ENCODE measurements at places on chromosomes 1 and 21.

DNA sequence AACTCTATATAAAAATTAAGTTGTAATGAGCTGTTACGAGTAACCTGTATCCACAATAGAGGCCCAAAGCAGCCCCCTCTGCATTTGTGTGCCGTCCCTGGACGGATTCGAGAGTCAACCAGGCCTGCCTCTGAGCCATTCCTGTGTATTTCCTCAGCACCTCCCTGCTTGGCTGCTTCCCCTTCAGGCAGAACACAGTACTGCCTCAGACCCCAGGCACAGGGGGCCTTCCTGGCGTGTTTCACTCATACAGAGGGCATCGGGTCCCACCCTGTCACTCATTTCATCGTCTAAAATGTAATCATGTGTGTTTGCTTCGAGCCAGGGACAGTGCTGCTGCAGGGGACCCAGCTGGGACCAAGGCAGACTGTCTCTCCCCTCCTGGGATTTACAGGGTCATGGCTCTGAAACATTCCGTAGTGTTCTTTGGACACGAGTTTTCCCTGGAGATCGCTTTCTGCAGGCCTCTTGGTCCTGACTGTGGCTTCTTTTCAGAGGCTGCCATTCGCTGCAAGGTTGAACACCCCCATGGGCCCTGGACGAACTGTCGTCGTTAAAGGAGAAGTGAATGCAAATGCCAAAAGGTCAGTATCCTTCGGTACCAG, 19.4 kb downstream of the LGALS8 start:
- H3K36me3 ChIP-seq: peaks cover 22% of the 10 kb centered on the region
- no peaks in the 10 kb centered on the region for H3K4me1 ChIP-seq
- H3K4me3 ChIP-seq: no peak overlapping the region
- H3K27me3 ChIP-seq: no peaks in the 10 kb centered on the region
- H3K27ac ChIP-seq: no peak overlapping the region

GRCh38 chr1:204870160-204870912, at the start of gene NFASC:
NFASC (plus strand) TSS chr1:204870862; CDS start chr1:204944316, 73,454 bp downstream.
- peak within 1 kb of the TSS; percentile 87 for H3K27ac ChIP-seq
- H3K4me1 ChIP-seq: peaks cover 13% of the 10 kb centered on the region
- H3K36me3 ChIP-seq: no peaks in the 10 kb centered on the region
- H3K4me3 ChIP-seq: no peak within 1 kb of the TSS
- H3K27me3 ChIP-seq: no peaks in the 10 kb centered on the region

- H3K27me3 ChIP-seq: no peaks in the 10 kb centered on the region
- H3K4me1 ChIP-seq: no peaks in the 10 kb centered on the region
- DNase-seq: peak; percentile 42
- H3K4me3 ChIP-seq: no peak overlapping the region
Observed at GRCh38 chr1:246691622-246692495, 32.4 kb upstream of the SCCPDH start.

- H3K27me3 ChIP-seq: no peaks in the 10 kb centered on the region
- no peaks in the 10 kb centered on the region for H3K4me1 ChIP-seq
- no peak overlapping the region for H3K27ac ChIP-seq
- no peak for DNase-seq
- no peaks in the 10 kb centered on the region for H3K36me3 ChIP-seq
Observed at GRCh38 chr1:115031595-115031994, 2.0 kb downstream of the TSHB start.

DNA sequence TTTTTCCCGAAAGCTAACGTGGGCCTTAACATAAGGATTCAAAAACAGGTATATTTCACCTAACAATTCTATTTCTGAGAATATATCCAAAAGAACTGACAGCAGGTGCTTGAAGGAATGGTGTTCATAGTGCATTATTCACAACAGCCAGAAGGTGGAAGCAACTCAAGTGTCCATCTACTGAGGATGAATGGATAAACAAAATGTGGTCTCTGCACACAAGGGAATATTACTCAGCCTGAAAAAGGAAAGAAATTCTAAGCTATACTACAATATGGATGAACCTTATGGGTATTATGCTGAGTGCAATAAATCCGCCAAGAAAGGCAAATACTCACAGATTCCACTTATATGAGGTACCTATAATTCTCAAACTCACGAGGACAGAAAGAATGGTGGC, 6.1 kb upstream of the RIPPLY3 start:
- H3K27me3 ChIP-seq: peaks cover 2% of the 10 kb centered on the region
- H3K4me3 ChIP-seq: no peak overlapping the region
- H3K36me3 ChIP-seq: no peaks in the 10 kb centered on the region

DNA sequence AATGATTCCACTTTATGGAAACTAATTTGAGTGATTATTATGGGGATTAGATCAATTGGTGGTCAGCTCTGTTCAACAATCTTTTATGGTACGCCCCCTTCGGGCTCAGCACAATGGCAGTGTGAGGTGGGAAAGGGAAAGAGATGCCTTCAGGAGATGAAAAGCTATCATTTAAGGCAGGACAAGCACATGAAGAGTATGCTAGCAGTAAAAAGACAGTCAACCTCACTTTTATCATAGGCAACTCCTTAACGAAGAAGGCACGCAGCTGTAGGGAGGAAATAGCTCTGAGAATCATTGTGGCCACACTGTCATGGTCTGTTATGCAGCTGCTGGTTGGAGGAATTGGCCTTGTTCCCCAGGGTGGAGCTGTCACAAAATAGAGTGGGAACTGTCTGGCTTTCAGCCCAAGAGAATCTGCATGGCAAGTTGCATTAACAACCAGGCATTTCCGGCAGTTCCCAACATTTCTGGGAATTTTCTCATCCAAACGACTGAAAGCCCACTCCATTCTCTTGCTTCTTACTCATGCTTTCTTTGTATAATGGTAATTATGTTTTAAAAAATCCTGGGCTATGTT, 54.4 kb upstream of the BCL10 start:
- H3K4me1 ChIP-seq: no peaks in the 10 kb centered on the region
- no peaks in the 10 kb centered on the region for H3K36me3 ChIP-seq
- no peaks in the 10 kb centered on the region for H3K27me3 ChIP-seq
- H3K27ac ChIP-seq: no peak overlapping the region
- DNase-seq: no peak
- no peak overlapping the region for H3K4me3 ChIP-seq

DNA sequence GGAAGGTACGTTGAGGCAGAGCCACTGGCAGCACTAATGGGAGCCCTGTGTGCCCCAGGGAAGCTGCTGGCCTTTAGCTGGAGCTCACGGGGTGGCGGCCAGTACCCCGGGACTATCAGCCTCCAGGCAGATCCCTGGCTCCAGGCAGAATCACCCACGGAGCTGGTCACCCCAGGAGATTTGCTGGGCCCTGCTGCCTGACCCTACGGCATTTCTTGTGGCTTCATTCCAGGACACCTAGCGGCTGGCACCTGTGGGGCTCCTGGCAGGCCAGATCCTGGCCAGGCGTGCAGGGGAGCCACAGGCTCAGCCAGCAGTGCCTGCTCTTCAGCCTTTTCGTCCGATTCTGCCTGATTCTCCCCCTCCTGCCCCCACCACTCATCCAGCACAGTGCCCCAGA, 7.1 kb downstream of the PADI1 start:
- H3K36me3 ChIP-seq: no peaks in the 10 kb centered on the region
- no peaks in the 10 kb centered on the region for H3K27me3 ChIP-seq
- no peak overlapping the region for H3K27ac ChIP-seq
- DNase-seq: no peak
- no peak overlapping the region for H3K4me3 ChIP-seq

GRCh38 chr1:224333939-224334786, 4.2 kb upstream of the NVL start:
- no peaks in the 10 kb centered on the region for H3K36me3 ChIP-seq
- no peak overlapping the region for H3K4me3 ChIP-seq
- no peaks in the 10 kb centered on the region for H3K4me1 ChIP-seq
- H3K27me3 ChIP-seq: no peaks in the 10 kb centered on the region
- no peak overlapping the region for H3K27ac ChIP-seq
- peak; percentile 5 for DNase-seq
